ENCODE measurements at places on chromosomes 16 and 17.

DNA sequence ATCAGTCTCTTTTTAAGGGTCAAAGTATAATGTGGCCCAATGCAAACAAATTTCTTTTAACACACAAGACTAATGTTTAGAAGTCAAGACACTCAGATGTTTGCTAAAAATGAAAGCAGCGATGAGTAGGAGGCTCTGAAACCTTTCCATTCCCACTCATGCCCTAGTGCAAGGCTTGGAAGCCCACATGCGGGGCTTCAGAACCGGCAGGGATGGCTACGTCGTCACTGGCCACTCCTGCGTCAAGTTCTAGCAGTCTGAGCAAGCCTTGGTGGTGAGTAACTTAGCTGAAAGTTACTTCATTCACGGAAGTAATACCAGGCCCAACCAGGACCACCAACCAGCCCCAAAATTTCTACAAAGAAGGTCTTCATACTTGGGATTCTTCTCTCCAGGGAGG is 14.8 kb upstream of the TMED6 start:
- DNase-seq = no peak

- DNase-seq = no peak
These were observed 18.0 kb downstream of the TLE7 start for GRCh38 chr16:71423865-71424264.

- DNase-seq = peak; percentile 89
These were observed 10.1 kb downstream of the DYNC1LI2 start for GRCh38 chr16:66741169-66741900.

DNA sequence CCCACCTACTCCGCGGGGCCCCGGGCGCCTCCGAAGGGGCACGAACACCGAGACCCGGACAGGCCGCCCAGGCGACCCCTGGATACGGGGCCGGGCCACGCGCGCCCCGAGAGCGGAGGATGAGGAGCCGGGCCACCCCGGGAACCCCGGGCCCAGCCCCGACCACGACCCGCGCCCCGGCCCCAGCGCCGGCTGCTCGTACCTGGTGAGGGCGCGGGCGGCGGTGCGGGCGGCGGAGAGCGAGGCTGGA is 192 bp downstream of the FASN start:
- DNase-seq = no peak

DNA sequence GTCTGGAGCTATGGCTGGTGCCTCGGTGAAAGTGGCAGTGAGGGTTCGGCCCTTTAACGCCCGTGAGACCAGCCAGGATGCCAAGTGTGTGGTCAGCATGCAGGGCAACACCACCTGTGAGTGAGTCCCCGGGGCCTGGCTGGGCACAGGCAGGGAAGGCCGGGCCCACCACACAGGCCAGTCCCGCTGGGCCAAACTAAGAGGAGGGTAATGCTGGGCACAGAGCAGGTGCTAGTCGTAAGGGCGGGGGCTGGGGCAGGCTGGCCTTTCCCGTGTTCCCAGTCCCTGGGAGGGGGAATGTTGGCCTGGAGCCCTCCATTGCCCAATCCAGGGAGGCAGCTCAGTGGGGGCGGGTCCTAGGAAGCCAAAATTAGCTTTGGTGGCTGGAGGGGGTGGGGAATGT is 2.5 kb downstream of the KIF1C start:
- DNase-seq = peak; percentile 39

- DNase-seq = peak; percentile 27
These were observed 6.4 kb upstream of the LGALS3BP start for GRCh38 chr17:78986048-78986648.

- no peak for DNase-seq
These were observed 917 bp downstream of the CTRL start for GRCh38 chr16:67930678-67931211.
